ENCODE measurements at places on chromosomes 12 and 14. TPM values are rescaled to one million over a fixed set of nuclear protein-coding genes. Genes with fewer than 3 reads are reported as not detected.
A peak's percentile ranks its signal among the peaks of the same experiment; 100 is the strongest.

DNA sequence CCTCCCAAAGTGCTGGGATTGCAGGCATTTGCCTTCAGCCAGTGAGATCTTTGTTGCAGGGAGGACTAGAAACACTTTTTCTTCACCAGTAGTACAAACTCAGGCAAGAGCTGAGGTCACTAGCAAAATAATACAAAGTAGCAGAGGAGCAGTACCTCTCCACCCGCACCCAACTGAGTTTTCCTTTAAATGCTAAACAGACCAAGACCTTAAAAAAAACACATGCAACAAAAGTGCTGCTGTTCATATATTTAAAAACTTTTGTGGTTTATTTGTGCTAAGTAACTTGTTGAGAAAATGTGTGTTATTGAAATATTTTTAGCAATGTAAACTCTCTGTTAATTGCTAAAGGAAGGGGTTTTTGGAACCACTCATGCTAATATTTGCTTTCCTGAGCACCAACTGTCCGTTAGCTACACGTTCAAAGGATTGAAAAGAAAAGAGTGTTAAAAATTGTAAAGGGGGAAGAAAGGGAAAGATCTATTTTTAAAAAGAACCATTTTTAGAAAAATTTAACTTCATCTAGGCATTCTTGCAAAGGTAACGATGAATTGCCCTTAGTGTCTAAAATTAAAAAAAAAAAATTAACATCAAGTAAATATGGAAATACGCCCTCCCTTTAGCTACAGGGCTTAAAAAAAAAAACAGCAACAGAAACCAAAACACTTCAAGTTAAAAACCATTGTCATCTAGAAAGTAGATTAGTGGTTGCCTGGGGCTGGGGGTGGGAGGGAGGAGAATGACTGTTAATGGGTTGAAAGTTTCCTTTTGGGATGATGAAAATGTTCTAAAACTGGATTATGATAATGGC lies 114.0 kb upstream of the KRAS start:
- peak overlapping the region; percentile 74 for H3K27ac ChIP-seq
- peaks cover 15% of the 10 kb centered on the region for H3K4me1 ChIP-seq
- H3K36me3 ChIP-seq = no peaks in the 10 kb centered on the region
- no peaks in the 10 kb centered on the region for H3K27me3 ChIP-seq
- H3K4me3 ChIP-seq = peak overlapping the region; percentile 48
- peak; percentile 59 for DNase-seq

GRCh38 chr12:56565510-56566101 lies 44.0 kb downstream of the RBMS2 start:
- H3K27me3 ChIP-seq = no peaks in the 10 kb centered on the region
- peaks cover 26% of the 10 kb centered on the region for H3K4me1 ChIP-seq
- peak; percentile 57 for DNase-seq
- H3K27ac ChIP-seq = peak overlapping the region; percentile 73
- H3K36me3 ChIP-seq = no peaks in the 10 kb centered on the region

GRCh38 chr14:95313707-95314106 lies 6.0 kb downstream of the CLMN start:
- no peak for DNase-seq
- no peaks in the 10 kb centered on the region for H3K36me3 ChIP-seq
- no peak overlapping the region for H3K27ac ChIP-seq
- no peak overlapping the region for H3K4me3 ChIP-seq

DNA sequence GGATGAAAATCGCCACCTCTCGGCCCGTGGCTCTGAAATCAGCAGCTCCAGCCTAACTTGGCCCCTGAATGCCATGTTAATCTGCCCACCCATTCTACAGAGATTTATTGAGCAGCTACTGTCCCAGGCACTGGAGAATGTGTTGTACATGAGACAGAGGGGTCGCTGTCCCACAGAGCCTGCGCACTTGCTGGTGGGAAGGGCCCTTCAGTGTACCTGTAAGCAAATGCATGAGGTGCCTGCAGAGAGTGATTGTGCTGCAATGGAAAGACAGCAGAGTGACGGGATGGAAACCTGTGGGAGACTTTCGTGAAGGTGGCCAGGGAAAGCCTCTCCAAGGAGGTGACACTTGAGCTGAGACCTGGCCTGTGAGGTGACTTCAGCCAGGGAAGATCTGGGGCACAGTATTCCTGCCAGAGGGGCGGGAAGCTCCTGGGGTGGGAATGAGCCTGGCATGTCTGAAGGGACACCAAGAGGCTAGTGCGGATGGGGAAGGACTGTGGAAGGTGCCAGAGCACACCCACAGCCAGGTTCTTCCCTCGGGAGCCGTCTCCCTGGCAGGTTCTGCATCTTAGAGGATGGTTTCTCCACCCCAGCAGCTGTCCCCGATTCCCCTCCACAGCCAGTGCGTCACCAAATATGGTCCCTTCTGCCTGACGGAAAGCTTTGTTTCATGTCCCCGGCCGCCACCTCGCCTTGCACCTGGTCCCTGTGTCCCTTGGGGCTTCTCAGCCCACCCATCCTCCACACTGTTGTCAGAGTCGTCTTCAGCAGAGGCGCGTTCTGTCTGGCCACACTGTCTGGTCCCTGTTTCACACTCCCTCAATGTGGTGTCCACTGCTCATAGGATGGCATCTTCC lies 8.7 kb downstream of the SMIM41 start:
- no peaks in the 10 kb centered on the region for H3K36me3 ChIP-seq
- H3K4me3 ChIP-seq = no peak overlapping the region
- H3K27ac ChIP-seq = no peak overlapping the region
- no peak for DNase-seq
- H3K4me1 ChIP-seq = peaks cover 9% of the 10 kb centered on the region
- peaks cover 45% of the 10 kb centered on the region for H3K27me3 ChIP-seq

GRCh38 chr12:132354211-132354981 lies 25.0 kb upstream of the GALNT9 start:
- H3K27me3 ChIP-seq = no peaks in the 10 kb centered on the region
- no peak for DNase-seq
- no peak overlapping the region for H3K27ac ChIP-seq
- no peaks in the 10 kb centered on the region for H3K36me3 ChIP-seq
- no peaks in the 10 kb centered on the region for H3K4me1 ChIP-seq
- no peak overlapping the region for H3K4me3 ChIP-seq

DNA sequence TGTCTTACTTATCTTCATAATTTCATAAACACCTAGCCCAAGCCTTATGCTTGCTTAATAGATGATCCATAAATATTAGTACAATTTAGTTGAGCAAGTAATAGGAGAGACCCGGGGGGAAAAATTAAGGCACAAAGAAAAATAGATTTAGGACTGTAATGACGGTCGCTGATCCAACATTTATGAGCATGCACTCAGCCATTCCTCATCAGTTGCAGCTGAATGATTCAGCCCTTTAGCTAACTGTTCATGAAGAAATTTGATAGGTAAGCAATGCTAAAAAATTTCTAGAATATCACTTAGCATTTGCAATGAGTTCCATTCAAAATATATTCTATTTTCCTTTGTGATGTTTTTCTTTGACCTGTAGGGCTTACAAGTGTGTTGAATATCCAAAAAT lies 163.2 kb downstream of the PTPRO start:
- peaks cover 6% of the 10 kb centered on the region for H3K27me3 ChIP-seq
- DNase-seq = no peak
- no peak overlapping the region for H3K27ac ChIP-seq
- no peak overlapping the region for H3K4me3 ChIP-seq
- H3K36me3 ChIP-seq = no peaks in the 10 kb centered on the region

DNA sequence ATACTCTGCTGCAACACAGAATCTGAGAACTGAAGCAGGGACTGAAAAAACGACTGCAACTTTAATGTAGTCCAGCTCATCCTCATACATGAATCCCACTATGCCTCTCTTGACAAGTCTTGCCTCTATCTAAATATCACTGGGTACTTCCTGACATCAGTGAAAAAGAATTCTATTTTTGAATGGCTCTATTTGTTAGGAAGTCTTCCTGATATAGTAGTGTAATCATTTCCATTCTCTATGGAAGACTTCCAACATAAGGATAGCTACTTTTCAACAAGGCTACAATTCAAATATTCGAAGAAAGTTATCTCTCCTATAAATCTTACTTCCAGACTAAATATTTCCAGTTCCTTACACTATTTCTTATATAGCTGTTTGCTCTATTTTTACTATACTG lies 167.5 kb downstream of the MDGA2 start:
- no peaks in the 10 kb centered on the region for H3K4me1 ChIP-seq
- H3K27ac ChIP-seq = no peak overlapping the region

DNA sequence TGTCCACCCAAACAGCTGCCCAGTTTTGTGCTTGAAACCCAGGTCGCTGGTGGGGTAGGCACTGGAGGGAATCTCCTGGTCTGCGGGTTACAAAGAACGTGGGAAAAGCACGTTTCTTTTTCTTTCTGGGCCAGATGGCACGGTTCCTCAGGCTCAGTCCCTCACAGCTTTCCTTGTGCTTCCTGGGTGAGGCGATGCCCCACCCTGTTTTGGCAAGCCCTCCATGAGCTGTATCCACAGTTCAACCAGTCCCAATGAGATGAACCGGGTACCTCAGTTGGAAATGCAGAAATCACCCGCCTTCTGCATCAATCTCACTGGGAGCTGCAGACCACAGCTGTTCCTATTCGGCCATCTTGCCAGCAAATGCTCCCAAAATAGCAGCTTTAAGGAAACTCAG lies 51.4 kb upstream of the TMTC2 start:
- no peak for DNase-seq
- no peaks in the 10 kb centered on the region for H3K36me3 ChIP-seq
- no peak overlapping the region for H3K27ac ChIP-seq
- no peaks in the 10 kb centered on the region for H3K4me1 ChIP-seq
- no peaks in the 10 kb centered on the region for H3K27me3 ChIP-seq

DNA sequence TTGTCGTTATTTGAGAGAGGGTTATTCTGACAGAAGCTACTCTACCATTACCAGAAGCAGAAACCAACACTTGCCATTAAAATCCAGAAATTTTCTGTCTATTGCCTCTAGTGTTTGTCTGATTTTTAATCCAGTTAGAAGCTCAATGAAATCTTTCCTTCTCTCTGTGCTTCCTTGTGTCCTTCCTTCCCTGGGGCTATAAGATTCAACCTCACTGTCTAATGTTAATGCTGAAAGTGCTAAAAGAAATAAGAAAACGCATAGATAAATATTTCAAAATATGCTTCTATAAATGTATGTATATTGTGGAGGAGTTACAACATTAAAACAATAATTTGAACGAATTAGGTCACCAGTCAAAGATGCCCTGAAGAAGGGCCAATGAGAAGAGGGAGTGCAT lies 120.8 kb downstream of the SEC23A start:
- H3K27ac ChIP-seq = no peak overlapping the region
- H3K27me3 ChIP-seq = peaks cover 2% of the 10 kb centered on the region
- H3K4me1 ChIP-seq = no peaks in the 10 kb centered on the region

DNA sequence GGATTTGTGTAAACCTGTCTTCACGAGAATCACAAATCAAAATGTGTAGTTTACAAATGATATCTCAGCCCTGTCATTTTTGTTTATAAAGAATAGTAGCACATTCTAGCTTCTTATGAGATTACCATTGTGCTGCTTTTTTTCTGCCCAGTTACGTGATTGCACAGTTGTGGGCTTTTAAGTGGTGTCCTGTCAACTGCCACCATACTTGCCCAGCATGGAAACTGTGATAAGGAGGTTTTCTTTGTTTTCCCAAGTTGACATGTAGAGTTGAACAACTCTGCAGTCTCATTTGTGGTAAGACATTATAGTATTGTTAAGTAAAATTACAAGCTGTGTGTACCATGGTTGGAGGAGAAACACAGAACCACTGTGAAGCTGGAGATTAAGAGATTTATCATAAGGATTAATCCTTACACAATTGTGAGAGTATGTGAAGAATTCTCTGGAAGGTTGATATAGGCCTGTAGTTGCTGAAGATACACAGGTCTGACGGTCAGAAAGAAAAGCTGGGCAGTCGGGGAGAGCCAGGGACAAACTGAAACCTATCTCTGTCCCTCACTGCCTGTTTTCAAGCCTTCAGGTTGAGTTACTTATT lies 12.2 kb downstream of the CHURC1 start:
- H3K27ac ChIP-seq = peak overlapping the region; percentile 16
- H3K4me3 ChIP-seq = no peak overlapping the region
- H3K27me3 ChIP-seq = no peaks in the 10 kb centered on the region
- DNase-seq = no peak
- H3K36me3 ChIP-seq = peaks cover 37% of the 10 kb centered on the region

DNA sequence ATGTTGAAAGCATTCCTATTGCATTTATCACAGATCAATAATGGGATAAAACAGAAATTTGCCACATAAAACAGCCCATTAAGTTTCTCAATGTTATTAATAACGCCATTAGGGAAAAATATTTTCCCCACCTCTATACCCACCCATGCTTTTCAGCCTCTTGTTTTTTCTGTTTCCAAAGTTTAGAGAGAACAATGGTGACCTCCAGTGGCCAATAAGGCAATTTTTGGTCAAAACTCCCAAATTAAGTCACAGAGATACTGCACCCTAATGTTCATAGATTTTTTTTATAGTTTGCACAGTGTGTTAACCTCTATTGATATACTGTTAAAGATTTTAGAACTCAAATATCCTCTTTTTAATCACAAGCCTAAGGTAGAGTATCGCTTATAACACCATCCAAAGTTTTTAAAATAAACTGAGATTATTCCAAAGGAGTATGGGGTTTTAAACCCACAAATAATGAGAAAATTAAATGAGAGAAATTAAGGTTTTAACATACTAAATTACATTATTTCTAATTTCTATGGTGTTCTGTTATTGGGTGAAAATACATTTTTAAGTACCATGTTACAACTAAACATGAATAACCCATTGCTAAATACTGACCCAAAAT lies 184.7 kb upstream of the DCN start:
- no peak for DNase-seq
- H3K4me1 ChIP-seq = peaks cover 3% of the 10 kb centered on the region
- H3K36me3 ChIP-seq = no peaks in the 10 kb centered on the region
- peaks cover 2% of the 10 kb centered on the region for H3K27me3 ChIP-seq
- H3K27ac ChIP-seq = no peak overlapping the region

DNA sequence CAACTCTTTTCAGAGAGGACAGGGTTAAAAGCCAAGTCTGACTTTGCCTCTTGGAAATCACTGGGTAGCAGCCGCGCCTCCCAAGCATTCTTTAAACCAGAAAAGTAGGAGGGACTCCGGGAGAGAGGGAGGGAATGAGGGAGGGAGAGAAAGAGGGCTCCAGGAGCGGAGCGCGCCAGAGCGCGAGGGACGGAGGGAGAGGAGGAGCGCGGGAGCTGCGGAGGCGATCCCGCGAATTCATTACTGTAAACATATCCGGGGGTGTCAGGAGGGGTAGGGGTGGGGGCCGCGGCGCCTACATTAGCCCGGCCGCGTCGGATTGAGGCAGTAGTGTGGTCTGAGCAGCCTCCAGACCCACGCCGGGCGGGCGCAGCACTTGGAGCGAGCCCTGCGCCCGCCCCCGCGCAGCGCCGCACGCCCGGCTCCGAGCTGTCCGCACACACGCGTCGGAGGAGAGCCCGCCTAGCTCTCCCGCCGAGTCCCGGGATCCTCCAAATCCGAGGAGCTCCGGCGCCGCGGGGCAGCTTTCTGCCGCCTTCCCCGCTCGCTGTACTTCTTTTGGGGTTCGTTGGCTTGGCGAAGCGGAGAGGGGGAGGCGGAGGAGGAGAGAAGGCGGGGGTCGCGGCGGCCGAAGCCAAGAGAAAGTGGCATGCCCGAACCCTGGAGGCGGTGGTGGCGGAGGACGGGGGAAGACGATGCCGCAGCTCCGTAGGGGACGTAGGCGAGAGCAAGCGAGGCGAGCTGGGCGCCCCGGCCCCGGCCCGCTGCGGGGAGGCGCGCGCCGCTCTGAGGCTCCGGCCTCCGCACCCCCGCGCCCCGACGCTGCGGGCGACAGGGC lies 3.3 kb downstream of the FLRT2 start:
- no peak for DNase-seq
- H3K36me3 ChIP-seq = peaks cover 7% of the 10 kb centered on the region
- peaks cover 20% of the 10 kb centered on the region for H3K4me1 ChIP-seq
- H3K4me3 ChIP-seq = peak overlapping the region; percentile 60

The NTN4 gene
- total RNA-seq = not detected

The KIF26A gene
- total RNA-seq = 0.26 TPM

The TNFAIP2 gene
- 0.71 TPM for total RNA-seq

The GLT8D2 gene
- total RNA-seq = not detected

The SERPINA3 gene
- not detected for total RNA-seq
